ENCODE measurements at places on chromosomes 1 and 21. TPM values are rescaled to one million over a fixed set of nuclear protein-coding genes. Genes with fewer than 3 reads are reported as not detected.

- no peaks in the 10 kb centered on the region for H3K27me3 ChIP-seq
- H3K4me3 ChIP-seq, result no peak overlapping the region
Observed at GRCh38 chr1:195158091-195158490, 1450.1 kb downstream of the KCNT2 start.

The OR6N1 gene
- not detected for total RNA-seq

The CELA3A gene
- not detected for total RNA-seq

DNA sequence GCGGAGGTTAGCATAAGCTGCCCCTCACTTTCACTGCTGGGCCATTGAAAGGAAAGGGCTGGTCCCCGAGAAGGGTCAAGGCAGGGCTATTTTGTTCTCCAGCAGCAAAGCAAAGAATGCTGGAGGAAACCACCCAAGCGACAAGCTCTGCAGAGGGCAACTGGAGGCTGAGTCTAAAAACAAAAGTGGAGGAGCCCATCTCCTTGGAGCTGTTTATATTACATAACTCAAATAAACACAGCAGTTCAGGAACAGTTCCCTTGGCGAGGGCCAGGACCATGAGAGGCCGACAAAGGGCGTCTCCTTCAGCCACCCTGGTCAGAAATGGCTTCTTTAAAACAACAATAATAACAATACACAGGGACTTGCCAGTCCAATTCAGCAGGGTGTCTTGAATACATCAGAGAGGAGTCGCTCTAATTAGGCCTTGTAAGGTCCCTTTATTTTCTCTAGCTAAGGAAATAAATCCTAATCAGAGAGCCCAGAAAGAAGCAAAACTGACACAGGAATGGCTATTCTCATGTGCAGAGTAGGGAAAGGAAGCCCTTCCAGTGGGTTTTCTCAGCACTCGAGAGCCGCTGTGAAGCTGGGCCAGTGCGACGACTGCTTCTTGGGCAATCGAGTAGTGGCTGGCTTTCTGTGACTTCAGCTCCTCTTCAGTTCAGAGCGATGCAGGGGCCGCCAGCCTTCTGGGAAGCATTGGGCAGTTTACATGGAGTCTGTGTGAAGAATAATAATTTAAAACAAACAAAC lies 57.0 kb upstream of the TARBP1 start:
- DNase-seq, result no peak
- no peaks in the 10 kb centered on the region for H3K36me3 ChIP-seq

The NR5A2 gene
- total RNA-seq, result 2.0 TPM

DNA sequence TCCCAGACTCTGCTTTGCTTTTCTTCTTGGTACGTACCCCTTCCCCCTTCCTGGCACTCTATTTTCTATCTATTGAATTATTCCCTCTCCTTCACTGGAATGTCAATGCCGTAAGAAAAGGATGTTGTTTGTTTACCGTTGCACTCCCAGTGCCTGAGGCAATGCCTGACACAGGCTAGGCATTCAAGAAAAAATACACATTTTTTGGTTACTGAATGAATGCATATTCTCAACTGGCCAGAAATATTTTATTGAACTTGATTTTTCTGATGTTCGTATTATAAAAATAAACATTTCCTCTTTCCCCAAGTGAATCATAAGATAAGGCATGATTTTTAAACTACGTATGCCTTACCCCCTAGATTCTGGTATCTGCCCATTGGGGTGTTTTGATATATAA lies 41.2 kb downstream of the GNG12 start:
- H3K27ac ChIP-seq, result no peak overlapping the region
- no peak overlapping the region for H3K4me3 ChIP-seq
- no peak for DNase-seq
- H3K27me3 ChIP-seq, result no peaks in the 10 kb centered on the region
- no peaks in the 10 kb centered on the region for H3K4me1 ChIP-seq
- H3K36me3 ChIP-seq, result no peaks in the 10 kb centered on the region

The NPHS2 gene
- total RNA-seq, result not detected

- H3K27ac ChIP-seq, result no peak overlapping the region
- peaks cover 3% of the 10 kb centered on the region for H3K27me3 ChIP-seq
- no peak for DNase-seq
- no peak overlapping the region for H3K4me3 ChIP-seq
Observed at GRCh38 chr1:15452216-15452615, 4.3 kb upstream of the CELA2A start.

The C1orf167 gene
- not detected for total RNA-seq

GRCh38 chr1:29633771-29634170 lies 397.4 kb downstream of the PTPRU start:
- no peak overlapping the region for H3K27ac ChIP-seq
- no peak for DNase-seq
- peaks cover 8% of the 10 kb centered on the region for H3K27me3 ChIP-seq
- H3K36me3 ChIP-seq, result peaks cover 5% of the 10 kb centered on the region
- peaks cover 13% of the 10 kb centered on the region for H3K4me1 ChIP-seq

GRCh38 chr1:36516372-36517010 lies 33.8 kb upstream of the CSF3R start:
- peaks cover 19% of the 10 kb centered on the region for H3K4me1 ChIP-seq
- H3K27ac ChIP-seq, result no peak overlapping the region
- H3K36me3 ChIP-seq, result no peaks in the 10 kb centered on the region

Measured in glutamatergic neuron (in vitro differentiated cells).